ENCODE measurements at places on chromosomes 4 and X.

DNA sequence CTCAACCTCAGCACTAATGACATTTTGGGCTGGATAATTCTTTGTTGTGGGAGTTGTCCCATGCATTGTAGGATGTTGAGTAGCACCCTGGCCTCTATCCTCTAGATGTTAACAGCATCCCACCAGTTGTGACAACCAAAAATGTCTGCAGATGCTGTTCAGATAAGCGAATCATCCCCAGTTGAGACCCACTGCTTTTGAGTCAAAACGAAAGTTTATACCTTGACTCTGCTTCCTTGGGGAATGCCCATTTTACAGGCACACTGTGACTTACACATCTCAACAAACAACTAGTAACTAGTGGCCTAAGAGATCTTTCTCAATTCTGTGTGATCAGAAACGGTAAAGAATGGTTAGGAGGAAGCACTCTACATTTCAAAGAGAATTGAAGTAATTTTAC is 37.0 kb downstream of the SEPSECS start:
- no peak for DNase-seq

DNA sequence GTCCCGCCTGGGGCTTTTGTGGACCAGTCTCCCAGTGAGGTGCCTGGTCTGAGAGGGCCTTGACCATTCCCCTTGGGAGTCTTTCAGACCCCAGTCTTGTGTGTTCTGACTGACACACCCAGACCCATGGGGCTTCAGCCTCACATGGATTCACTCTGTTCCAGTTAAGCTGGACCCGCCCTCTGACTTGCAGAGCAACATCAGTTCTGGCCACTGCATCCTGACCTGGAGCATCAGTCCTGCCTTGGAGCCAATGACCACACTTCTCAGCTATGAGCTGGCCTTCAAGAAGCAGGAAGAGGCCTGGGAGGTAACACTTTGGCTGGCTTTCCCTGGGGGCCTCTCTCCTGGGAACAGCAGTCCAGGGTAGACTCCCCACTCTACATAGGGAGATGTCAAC is 6.8 kb downstream of the IL9R start:
- DNase-seq: no peak

DNA sequence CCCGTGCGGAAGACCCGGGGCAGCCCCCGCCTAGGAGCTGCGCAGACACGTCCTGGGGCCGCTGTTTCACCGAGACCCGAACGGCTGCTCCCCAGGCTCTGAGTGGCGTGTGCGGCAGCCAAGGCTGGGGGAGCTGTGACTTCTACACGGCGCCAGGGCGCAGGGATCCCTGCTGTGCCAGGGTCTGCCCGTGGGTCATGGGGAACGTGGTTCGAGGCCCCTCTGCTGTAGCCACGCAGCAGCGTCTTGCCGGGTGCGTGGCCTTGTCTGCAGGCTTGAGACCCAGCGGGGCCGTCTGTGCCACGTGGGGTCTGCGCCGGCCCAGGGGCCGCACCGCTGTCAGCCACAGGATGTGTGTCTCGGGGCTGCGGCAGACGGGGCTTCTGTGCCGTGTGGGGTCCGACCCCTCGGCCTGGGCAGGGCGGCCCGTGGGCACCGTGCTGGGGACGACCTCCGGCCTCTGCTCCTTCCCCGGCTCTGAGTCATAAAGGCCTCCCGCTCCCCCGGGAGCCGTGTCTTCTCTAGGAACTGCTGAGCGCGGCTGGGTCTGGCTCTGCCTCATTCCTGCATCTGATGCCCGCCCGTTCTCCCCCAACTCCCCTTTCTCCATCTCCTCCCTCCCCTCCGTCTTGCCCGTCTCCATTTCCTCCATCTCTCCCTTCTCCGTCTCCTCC is 12.7 kb upstream of the GTPBP6 start:
- DNase-seq: no peak

- DNase-seq: peak; percentile 20
Measured at GRCh38 chr4:151029537-151029936, 14.5 kb upstream of the LRBA start.

DNA sequence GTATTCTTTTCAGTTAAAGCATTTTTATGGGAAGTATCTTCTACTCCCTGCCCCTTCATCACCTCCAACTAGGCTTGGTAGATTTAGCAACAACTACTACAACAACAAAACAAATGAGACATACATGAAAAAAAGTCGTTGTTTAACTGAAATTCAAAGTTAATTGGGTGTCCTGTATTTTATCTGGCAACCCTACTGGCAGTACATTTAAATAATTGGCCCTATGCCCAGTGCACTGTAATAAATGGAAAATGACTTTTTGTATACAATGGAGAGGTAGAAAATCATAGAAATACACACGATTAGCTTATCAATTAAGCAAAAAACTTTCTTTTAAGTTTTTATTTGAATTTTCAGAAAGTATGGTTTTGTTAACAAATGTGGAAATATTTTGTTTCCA is 21.4 kb upstream of the CLGN start:
- DNase-seq: no peak

GRCh38 chr4:83328521-83329187 is 6.0 kb downstream of the HPSE start:
- no peak for DNase-seq

DNA sequence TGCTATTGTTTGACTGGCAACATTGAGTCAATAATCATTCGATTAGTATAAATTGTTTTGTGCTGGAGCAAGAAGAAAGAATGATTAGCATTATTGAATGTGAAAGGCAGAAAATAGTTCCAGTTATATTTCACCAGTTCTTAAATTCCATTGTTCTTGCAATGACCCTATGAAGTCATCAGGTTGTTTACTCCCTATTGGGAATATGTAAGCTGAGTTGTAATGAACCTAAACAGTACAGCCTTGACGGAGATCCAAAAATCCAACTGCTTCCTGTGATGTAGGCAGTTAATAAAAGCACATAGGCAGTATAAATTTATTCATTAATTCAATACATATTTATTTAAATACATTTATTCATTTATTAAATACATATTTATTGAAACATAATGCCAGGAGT is 947.5 kb downstream of the PCDH7 start:
- no peak for DNase-seq

Data from activated T-cell treated with anti-CD3 and anti-CD28 coated beads for 24 hours (primary cell).